ENCODE measurements at places on chromosomes 5 and 9.

DNA sequence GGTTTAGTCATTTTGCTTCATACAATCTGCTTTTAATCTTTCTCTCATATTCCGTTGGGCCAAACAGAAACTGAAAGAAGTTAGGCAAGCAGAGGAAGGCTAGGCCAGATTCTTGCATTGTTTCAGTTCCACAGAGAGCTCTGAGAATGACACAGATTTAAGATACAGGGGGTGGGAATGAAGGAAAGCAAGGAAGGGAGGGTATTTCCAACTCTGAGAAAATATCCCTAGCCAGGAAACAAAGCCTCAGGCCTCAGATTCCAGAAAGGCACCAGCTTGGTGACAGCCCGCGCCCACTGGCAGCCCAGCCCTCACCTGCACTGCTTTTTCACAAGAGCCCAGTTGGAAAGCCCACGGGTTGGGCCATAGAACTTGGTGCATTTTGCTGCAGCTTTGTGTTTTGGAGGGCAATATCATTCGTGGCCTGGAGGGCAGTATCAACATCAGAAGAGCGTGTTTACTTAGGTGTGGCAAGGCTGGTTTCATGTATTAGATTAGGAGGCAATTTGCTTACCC, 63.5 kb downstream of the ENC1 start:
- DNase-seq, result no peak

DNA sequence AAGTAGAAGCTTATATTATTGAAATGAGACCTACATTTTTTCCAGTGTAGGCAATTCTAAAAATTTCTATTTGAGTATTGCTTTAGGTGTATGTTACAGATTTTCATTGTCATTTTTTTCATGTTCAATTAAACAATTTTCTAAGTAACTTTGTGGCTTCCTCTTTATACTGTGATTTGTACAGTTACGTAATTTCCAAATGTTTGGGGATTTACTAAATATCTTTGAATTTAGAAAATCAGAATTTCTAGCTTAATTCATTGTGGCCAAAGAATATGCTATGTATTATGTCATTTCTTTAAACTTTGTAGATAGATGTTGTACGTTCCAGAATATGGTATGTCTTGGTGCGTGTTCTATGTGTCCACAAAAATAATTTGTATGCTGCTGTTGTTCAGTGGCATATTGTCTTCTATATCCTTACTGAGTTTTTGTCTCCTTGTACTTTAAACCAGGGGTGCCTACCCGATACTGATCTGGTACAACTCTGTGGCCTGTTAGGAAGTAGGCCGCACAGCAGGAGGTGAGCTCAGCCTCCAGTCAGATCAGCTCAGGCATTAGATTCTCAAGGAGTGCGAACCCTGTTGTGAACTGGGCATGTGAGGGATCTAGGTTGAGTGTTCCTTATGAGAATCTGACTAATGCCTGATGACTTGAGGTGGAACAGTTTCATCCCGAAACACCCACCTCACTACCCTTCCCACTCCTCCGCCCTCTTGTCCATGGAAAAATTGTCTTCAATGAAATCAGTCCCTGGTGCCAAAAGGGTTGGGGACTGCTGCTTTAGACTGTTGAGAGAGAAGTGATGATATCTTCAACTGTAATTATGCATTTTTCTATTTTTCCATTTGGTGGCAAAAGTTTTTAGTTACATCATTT, 63.5 kb downstream of the UBE2R2 start:
- DNase-seq, result no peak

GRCh38 chr9:137138722-137139467, at the start of gene GRIN1:
TSS of gene GRIN1 (plus strand) at chr9:137139154. CDS start at chr9:137139487, 333 bp downstream.
- no peak for DNase-seq

GRCh38 chr9:89734600-89735041, 129.8 kb downstream of the GADD45G start:
- no peak for DNase-seq

DNA sequence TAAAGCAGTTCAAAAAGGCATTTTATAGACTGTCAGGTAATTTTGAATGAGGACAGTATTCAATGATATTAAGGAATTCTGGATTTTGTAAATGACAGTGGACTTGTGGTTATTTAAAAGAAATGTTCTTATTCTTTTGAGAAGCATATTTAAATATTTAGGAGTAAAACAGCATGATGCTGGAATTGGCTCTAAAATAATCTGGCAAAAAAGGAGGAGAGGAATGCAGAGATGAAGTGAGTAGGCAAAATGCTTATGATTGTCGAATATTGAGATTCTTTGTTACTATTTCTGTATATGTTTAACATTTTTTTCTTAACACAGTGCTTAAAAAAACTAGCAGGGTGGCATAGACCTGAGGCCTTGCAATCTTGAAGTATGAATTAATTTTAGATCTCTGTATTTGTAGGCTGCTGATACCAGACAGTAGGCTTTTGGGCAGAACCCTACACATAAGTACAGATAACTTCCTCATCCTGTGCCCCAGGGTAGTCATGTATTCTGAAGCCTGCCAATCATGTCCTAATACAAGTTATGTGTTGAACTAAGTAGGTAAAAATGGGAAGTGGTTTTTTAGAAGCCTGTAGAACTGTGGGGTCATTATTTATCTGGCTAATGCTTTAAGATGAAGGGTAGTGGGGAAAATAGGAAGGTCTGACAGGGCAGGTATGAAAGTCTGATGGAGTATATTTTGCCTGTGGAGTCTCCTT, 9.4 kb downstream of the CD180 start:
- DNase-seq, result no peak

GRCh38 chr5:140672455-140673186, 755 bp downstream of the DND1 start:
- DNase-seq, result no peak

- DNase-seq, result no peak
Measured at GRCh38 chr5:133944263-133945185, 23.9 kb downstream of the C5orf15 start.

DNA sequence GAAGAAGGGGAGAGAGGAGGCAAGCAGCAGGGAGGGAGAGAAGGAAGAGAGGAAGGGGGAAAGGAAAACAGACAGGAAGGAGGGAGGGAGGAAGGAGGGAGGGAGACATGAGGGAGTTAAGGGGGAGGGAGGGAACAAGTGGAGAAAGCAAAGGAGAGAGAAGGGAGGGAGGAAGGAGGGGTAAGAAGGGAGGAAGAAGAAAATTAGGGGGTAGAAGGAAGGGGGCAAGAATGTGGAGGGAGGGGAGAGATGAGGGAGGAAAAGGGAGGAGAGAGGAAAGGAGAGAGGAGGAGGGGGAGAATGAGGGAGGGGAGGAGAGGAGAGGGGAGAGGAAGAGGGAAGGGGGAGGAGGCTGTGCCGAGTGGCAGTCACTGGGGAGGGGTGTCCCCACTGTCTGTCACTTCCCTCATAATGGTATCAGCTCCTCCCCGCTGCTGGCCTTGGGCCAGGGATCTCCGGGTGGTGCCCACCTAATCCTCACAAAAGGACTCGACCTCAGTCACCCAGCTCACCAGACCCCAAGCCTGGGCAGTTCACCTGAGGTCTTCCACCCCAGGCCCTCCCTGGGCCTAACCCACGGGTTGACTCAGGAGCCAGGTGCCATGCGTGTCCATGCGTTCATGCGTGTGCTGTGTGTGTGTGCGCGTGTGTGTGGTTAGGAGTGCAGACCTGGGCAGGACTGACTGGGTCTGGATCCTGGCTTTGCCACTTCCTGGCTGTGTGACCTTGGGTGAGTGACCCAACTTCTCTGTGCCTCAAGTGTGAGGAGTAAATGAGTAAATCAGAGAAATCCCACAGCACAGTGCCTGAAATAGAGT, 18.1 kb downstream of the C9orf50 start:
- no peak for DNase-seq

GRCh38 chr5:59421986-59422941, 471.3 kb downstream of the PDE4D start:
- no peak for DNase-seq

- DNase-seq, result no peak
Measured at GRCh38 chr9:129002992-129003391, 25.1 kb downstream of the SH3GLB2 start.

DNA sequence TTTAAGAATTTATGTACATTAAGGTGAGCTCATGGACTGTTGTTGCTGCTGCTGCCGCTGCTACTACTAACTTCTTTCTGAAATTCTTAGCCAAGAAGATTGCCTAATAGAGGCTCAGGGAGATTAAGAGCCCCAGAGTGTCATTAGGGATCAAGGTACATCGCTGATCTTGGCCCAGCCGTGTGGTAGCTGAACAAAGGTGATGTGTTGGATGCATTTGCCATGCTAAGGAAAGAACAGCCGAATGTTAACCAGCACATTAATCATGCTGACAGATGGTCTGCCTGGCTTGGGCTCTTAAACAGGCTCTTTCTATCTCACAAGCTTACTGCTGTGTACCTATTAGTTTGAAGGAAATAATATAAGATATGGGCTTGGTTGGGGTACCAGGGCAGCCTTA, 137.1 kb downstream of the KCTD16 start:
- no peak for DNase-seq

- DNase-seq, result no peak
Measured at GRCh38 chr9:99269416-99269815, 47.3 kb downstream of the SEC61B start.

GRCh38 chr9:71921190-71921814, 9.9 kb downstream of the C9orf85 start:
- no peak for DNase-seq

- no peak for DNase-seq
Measured at GRCh38 chr9:136564379-136564988, 18.6 kb upstream of the NOTCH1 start.

- DNase-seq, result no peak
Measured at GRCh38 chr9:129140397-129141065, 29.3 kb downstream of the PTPA start.

DNA sequence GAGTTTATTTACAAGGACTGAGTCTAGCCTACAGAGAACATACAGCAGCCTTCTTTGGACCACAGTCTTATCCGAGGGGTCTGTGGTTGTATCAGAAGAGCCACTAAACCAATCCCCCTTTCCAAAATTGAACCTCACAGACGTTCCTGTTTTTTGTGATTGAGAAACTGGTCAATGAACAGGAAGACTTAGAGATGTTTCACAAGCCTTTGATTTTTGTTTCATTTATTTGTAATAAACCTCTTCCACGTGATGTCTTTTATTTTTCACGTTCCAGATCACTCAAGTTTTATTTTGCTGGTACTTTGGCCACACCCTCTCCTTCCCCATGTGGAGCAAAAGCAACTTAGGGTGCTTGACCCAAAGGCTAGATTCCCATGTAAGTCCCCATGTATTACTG, 16.1 kb downstream of the CCT5 start:
- DNase-seq, result no peak

GRCh38 chr5:59238126-59238902, 655.2 kb downstream of the PDE4D start:
- no peak for DNase-seq

DNA sequence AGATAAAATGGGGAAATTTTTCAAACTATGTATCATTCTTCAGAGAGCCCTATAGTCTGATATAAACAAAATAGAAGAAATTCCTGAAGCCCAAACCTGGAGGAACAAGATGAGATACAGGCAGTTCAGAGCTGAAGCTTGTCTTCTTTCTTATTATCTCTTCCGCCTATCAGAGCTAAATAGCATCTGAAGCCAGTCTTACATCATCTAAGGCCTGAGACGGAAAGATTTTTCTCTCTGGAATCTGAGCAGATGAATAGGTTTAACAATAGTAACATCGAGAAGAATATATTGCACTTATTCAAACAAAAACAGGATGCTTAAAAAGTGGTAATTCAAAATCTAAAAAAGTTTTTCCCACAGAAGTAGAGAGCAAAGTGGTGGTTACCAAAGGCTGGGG, 59.8 kb downstream of the LPAR1 start:
- no peak for DNase-seq

GRCh38 chr9:18338042-18338441, 135.9 kb upstream of the ADAMTSL1 start:
- no peak for DNase-seq

DNA sequence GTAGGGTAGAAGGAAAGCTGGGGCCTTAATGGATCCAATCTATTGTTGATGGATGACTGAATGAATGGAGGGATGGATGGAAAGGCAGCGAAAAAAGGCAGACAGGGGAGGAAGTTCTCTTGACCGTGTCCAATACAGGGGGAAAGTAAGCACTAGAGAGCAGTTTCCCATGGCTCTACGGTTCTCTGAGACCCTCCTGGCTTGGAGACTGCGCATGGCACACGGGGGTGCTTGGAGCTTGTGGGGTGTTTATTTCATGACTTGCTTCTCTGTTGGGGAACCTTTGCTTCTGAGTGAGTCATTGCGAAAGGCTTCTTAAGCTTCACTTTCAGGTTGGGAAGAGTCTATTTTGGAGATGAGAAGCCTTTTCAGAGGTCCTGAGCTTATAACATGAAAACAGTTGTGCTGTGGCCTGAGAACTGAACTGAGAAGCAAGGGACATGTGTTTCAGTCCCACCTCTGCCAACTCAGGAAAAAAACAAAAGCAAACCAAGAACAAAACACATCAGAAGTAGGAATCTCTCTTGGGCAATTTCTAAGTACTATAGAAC, 12.8 kb upstream of the TEX48 start:
- no peak for DNase-seq

- DNase-seq, result peak; percentile 1
Measured at GRCh38 chr5:163564321-163564938, 59.0 kb downstream of the MAT2B start.

- DNase-seq, result no peak
Measured at GRCh38 chr9:109466623-109467590, 31.2 kb downstream of the PTPN3 start.

DNA sequence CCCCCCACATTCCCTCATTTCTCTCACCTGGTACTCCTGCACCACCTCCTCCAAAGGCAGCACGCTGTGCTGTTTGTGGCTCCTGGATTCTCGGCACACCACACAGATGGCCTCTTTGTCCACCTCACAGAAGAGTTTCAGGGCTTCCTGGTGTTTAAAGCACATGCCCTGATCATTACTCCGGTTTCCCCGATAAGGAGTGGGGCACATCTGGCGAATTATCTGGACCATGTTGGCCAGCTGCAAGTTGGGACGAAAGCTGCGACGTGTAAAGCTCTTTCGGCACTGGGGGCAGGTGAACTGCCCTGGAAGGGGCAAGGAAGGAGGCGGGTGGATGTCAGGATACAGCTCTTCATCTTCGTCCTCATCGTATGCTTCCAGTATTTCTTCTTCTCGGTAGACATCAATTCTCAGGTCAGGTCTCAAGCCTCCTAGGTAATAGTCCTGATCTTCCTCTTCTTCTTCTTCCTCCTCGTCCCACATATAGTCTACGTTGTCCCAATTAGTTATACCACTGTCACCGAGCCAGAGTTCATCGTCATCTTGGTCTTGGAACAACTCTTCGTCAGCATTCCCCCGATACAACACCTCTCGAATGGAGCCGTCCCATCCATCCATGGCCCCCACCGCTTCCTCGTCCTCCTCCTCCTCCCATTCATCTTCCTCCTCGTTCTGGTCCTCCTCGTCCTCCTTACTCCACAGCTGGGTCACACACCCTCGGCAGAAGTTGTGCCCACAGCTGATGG, 796 bp downstream of the TRIM52 start:
- no peak for DNase-seq

GRCh38 chr9:134912126-134912840, 5.4 kb downstream of the FCN1 start:
- DNase-seq, result no peak

DNA sequence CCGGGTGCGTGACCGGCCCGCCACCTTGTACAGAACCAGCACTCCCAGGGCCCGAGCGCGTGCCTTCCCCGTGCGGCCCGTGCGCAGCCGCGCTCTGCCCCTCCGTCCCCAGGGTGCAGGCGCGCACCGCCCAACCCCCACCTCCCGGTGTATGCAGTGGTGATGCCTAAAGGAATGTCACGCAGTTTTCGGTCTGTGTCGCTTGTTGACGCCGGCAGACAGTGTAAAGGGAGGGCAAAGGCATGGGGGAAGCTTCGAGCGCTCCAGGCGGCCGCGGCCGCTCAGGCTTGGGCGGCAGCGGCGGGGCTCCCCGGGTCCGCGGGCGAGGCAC, 1.3 kb downstream of the LRRC26 start:
- DNase-seq, result no peak
